ENCODE measurements at places on chromosomes 5 and 9.

- DNase-seq, result no peak
Measured at GRCh38 chr5:55108661-55109060, 6.2 kb downstream of the GZMA start.

- DNase-seq, result peak; percentile 90
Measured at GRCh38 chr5:135493406-135494180, 41.4 kb upstream of the TIFAB start.

- DNase-seq, result no peak
Measured at GRCh38 chr5:8060235-8060952, 191.4 kb downstream of the MTRR start.

GRCh38 chr5:23523031-23523430 lies 15.6 kb downstream of the PRDM9 start:
- DNase-seq, result no peak

GRCh38 chr9:95586326-95586725 lies 69.6 kb upstream of the PTCH1 start:
- DNase-seq, result no peak

GRCh38 chr9:131033269-131034224 lies 24.6 kb downstream of the LAMC3 start:
- DNase-seq, result no peak

DNA sequence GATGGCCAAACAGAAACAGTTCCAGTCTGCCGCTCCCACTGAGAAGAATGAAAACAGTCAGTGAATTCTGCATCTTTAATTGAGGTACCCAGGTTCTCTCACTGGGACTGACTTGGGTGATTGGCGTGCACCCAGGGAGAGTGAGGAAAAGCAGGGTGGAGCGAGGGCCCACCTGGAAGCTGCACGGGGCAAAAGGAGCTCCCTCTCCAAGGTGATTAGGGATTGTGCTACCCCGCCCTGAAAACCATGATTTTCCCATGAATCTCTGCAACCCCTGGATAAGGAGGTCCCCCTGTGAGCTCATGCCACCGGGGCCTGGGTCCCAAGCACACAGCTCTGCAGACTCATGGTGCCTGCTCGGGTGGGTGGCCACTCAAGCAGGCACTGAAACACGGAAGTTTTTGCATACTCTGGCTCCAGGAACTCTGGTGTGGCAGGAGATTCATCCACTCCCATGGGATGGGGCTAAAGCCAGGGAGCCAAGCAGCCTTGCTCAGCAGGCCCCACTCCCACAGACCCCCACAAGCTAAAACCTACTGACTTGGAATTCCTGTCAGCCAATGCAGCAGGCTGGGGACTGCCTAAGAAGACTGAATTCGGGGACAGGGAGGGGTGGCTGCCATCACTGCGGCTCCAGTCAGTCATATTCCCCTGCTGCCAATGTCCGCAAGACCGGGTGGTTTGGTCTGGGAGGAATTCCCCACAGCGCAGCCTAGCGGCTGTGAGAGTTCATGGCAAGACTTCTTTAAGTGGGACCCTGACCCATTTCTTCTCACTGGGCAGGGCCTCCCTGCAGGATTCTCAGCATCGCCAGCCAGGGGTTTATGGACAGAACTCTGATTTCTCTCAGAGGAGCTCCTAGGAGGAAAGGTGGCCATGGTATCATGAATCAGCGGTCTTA lies 652.2 kb upstream of the RGMB start:
- no peak for DNase-seq

- DNase-seq, result peak; percentile 64
Measured at GRCh38 chr9:88460587-88461332, 72.5 kb downstream of the SPIN1 start.

DNA sequence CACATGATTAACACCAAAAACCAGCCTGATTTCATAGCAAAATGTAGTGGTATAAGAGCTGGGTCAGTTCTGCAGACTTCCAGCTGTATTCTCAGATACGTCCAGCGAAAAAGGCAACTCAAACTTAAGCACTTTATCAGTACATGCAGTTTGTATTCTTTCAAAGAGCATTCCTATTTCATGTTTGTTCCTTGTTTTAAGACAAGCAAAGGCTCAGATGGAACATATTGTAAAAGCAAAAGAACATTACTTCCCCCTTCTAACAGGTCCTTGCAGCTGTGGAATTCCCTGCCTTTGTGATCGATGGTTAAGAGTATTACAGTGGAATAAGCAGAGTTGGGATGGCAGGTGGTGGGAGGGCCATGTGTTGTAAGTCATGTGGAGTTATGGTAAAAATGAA lies 86.3 kb upstream of the GRHPR start:
- DNase-seq, result no peak

- DNase-seq, result no peak
Measured at GRCh38 chr9:131562032-131562959, 17.0 kb downstream of the PRRT1B start.
